ENCODE measurements at places on chromosomes 11 and 22. TPM values are rescaled to one million over a fixed set of nuclear protein-coding genes. Genes with fewer than 3 reads are reported as not detected.

Gene SLC29A2
- total RNA-seq = 0.77 TPM

Gene TMEM151A
- total RNA-seq = not detected

Gene PRODH
- total RNA-seq = not detected

Gene C11orf97
- not detected for total RNA-seq

Gene USP47
- 55.3 TPM for total RNA-seq

Gene MS4A3
- not detected for total RNA-seq

Gene GGTLC3
- not detected for total RNA-seq

Gene HBB
- not detected for total RNA-seq

Gene DYNC2H1
- total RNA-seq = 2.7 TPM

Gene PRDM10
- 3.6 TPM for total RNA-seq

Gene DAGLA
- total RNA-seq = 1.7 TPM

Gene MAML2
- total RNA-seq = 4.4 TPM

Gene KCNA4
- total RNA-seq = not detected

Gene MUC5AC
- not detected for total RNA-seq

Gene RAPSN
- 0.13 TPM for total RNA-seq

Gene FAT3
- total RNA-seq = under 0.01 TPM

Gene JOSD1
- total RNA-seq = 69.6 TPM

Gene OR10D3
- total RNA-seq = not detected

Gene FGF4
- not detected for total RNA-seq

Gene GLYATL2
- total RNA-seq = under 0.01 TPM

Gene TLCD5
- 7.2 TPM for total RNA-seq

Gene POTEH
- not detected for total RNA-seq

Gene ZNF280B
- total RNA-seq = 0.38 TPM

Gene OR10A2
- not detected for total RNA-seq

Gene BCO2
- 0.63 TPM for total RNA-seq

Gene ANGPTL5
- total RNA-seq = not detected

Gene HOATZ
- not detected for total RNA-seq

Gene DDTL
- 5.2 TPM for total RNA-seq

Gene DGAT2
- 1.3 TPM for total RNA-seq

Gene ARHGAP20
- 0.13 TPM for total RNA-seq

Gene RIBC2
- total RNA-seq = 0.39 TPM

Gene MRGPRX4
- total RNA-seq = 0.51 TPM

Gene PEX16
- 30.8 TPM for total RNA-seq

Gene AIFM3
- under 0.01 TPM for total RNA-seq

Gene PRDX5
- 224 TPM for total RNA-seq

Gene NNMT
- total RNA-seq = 133 TPM
